Activated T-helper 17 cell treated with anti-CD3 and anti-CD28 coated beads, Interleukin-2, amount 50 U/mL, for 72 hours (primary cell): ENCODE measurements at places on chromosomes 16 and 17. TPM values are rescaled to one million over a fixed set of nuclear protein-coding genes. Genes with fewer than 3 reads are reported as not detected.

DNA sequence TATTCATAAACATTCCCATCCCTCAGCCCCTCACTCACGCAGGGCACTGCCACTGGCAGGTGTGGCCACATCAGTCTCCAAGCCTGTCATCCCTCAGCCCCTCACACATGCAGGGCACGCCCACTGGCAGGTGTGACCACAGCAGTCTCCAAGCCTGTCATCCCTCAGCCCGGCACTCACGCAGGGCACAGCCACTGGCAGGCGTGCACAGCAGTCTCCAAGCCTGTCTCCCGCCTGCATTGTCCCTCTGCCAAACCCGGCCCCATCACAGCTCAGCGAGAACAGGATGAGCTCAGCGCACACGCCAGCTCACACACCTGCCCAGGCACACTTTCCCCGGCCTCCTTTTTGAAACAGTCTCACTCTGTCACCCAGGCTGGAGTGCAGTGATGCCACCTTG, 11.4 kb upstream of the KREMEN2 start:
- ATAC-seq = no peak

GRCh38 chr17:3888343-3889171, 4.3 kb downstream of the CAMKK1 start:
- ATAC-seq = no peak

- ATAC-seq = no peak
Observed at GRCh38 chr17:81931557-81932332, 4.2 kb upstream of the MAFG start.

- ATAC-seq = no peak
Observed at GRCh38 chr17:21212826-21213637, 929 bp downstream of the TMEM11 start.

DNA sequence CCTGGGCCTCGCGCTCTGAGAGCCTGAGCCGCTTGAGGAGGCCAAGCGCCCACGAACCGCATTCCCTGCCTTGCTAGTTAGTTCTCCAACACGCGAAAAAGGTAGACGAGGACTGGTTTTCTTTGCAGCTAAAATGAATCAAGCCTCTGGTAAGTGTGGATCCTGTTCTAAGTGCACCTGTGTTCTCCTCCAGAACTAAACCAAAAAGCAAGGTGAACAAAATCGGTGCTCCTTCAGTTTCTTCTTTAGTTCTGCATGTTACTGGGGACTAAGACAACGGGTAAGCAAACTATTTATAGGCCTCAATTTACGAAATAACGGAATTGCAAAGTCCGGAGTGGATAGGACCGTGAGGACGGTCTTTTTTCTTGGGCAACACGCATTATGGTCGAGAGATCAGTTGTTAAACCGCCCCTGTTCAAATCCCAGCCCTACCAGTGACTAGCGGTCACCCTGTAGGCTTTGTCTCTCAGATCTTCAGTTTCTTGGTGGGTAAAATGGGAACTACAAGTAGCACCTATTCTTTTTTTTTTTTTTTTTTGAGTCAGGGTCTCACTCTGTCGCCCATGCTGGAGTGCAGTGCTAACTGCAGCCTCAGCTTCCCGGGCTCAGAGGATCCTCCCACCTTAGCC, 993 bp upstream of the ANKRD11 start:
- ATAC-seq = no peak

GRCh38 chr16:30030011-30030685, 923 bp downstream of the TLCD3B start:
- ATAC-seq = no peak

DNA sequence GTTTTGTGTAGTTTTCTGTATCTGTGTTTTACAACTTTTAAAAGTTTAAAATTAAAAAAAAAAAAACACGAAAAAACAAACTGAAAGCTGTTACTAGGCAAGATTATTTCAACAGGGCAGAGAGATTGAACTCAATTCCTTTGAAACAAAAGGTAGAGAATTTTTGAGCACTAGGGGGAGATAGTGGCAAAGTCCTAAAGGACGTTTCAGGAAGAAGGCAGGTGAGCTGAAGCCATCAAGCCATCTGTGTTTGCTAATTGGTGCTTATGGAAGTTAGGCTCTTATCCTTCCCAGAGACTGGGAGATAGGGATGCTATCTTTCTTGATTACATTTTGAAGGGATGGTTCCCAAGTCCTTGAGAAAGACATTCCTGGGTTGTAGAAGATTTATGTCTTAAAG, 70.6 kb upstream of the CLEC3A start:
- no peak for ATAC-seq

DNA sequence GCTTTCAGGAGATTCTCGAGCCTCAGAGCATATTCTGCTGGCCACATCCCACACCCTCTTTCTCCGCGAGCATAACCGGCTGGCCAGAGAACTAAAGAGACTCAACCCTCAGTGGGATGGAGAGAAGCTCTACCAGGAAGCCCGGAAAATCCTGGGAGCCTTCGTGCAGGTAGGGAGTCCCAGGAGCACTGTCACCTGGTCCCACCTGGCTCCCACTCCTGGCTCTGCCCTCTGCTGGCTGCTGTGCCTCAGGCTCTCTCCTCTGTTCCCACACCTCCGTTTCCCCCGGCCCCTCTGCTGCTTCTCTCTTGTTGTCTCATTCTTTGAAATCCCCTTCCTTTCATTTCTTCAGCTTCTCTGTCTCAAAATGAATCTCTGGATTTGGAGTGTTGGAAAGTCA, 16.4 kb downstream of the LPO start:
- no peak for ATAC-seq

The FOXN1 gene
- total RNA-seq = not detected

The KRT33B gene
- total RNA-seq = not detected

The HOXB1 gene
- total RNA-seq = not detected
